NCI-H446 (cell line): ENCODE measurements at places on chromosomes 12 and 14.

DNA sequence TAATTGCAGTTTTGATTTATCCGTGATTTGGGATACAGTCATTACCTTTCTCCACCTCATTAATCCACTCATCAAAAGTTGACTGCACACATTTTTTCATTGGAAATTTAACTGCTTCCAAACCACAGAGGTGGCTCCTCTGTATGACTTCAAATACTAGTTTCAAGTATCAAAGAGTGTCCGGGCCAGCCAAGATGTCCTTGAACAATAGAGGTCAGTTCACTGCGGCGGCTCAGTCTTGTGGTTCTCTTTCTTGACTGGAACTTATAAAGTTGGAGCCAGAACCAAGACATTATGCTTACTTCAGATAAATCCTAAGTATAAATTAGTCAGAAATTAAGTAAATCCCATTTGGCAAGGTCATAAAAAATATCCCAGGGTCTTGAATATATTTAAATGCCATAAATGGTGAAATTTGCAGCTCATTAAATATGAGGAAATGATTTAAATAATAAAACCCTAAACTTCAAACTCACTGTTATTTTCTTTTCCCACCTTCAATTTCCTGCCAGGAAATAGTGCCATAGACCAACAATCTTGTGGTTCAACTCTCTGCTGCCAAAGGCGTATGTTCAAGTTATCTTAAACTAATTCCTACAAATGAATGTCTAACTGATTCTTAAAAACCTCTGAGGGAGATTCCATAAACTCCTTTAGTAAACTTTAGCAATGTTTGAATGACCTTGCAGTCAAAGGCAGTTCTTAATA is 360.8 kb downstream of the AEBP2 start:
- no peak for DNase-seq

GRCh38 chr12:40192704-40193255 is 32.0 kb upstream of the LRRK2 start:
- DNase-seq: no peak

GRCh38 chr14:68568907-68569897 is 223.7 kb downstream of the ZFP36L1 start:
- DNase-seq: no peak

DNA sequence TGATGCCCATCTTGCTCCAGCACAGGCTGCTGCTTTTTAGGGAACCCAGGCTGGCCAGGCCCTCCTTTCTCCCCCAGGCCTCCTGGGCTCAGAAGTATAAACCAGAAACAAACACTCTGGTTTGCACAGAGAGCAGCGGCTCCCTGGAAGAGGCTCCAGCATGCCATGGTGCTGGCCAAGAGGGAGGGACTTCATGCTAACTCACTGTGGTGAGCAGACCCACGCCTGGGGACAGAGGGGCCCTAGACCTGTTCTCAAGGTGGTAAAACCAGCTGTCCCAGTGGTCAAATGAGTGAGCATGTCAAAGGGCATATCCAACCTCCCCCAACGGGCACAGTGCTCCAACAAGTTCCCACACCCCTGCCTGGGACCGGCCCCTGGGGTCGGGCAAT is 15.5 kb downstream of the BCL11B start:
- no peak for DNase-seq

DNA sequence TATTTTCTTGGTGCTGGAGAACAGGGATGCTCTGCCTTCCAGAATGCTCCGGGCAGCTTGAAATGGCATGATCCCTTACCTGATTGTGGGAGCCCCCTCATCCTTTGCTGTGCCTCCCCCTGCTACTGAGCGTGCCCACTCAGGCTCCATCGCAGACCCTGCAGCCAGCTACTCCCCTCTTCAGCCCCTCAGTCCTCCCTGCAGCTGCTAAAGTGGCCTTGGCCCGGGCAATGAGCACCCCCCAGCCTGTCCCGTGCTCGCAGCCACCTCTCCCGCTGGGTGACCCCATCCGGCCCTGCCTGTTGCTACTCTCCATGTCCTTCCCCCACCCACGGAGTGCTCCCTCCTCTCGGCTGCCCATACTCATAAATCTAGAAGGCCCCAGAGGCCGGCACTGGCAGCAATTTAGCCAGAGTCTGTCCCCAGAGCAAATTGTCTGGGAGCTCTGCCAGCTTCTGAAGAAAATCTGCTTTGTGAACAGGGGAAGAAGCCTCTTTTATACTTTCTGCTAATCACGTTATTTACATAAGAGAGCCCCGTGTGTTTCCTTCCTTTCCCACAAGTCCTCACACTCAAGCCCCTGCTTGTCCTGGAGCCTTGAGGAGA is 143.7 kb upstream of the FRMD6 start:
- peak; percentile 96 for DNase-seq

DNA sequence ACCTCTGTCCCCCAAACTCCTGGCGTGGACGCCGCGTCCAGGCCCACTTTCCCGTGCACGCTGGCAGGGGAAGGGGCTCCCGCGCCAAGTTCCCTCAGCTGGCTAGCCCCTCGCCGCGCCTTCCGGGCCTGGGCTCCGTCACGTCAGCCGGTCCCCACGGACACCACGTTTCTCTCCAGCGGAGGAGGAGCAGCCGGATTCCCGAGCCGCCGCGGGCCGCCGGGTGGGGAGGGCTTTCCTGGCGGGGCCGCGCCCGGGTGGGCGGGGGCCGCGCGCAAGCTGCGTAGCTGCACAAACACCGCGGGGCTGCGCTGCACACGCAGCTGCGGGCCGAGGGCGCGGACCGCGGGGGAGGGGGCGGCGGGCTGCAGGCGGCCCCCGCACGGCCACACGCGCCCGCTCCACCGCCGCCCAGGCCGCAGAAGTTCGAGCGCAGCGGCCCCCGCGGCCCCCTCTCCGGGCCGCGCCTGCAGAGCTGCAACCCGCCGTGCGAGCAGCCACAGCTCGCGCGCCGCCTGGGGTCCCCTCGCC is 45.1 kb upstream of the PNMA1 start:
- DNase-seq: peak; percentile 30

DNA sequence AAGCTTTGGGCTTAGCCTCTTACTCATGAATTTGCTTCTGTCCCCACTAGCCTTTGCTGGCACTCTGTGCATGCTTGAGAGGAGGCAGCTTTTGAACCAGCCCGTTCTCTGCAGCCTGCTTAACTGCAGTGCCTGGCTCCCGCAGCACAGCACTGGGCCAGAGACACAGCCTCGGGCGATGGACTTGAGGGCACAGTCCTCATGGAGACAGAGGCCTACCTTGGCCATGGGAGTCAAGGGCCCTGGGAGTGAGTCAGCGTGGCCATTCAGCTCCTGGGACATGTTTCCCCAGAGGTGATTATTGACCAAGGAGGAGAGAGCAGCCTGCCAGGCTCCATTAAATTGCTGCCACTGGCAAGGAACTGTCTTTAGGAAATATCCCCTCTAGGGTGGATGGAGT is 93.5 kb downstream of the SMOC1 start:
- no peak for DNase-seq

GRCh38 chr12:124740691-124741137 is 123.0 kb downstream of the SCARB1 start:
- no peak for DNase-seq

DNA sequence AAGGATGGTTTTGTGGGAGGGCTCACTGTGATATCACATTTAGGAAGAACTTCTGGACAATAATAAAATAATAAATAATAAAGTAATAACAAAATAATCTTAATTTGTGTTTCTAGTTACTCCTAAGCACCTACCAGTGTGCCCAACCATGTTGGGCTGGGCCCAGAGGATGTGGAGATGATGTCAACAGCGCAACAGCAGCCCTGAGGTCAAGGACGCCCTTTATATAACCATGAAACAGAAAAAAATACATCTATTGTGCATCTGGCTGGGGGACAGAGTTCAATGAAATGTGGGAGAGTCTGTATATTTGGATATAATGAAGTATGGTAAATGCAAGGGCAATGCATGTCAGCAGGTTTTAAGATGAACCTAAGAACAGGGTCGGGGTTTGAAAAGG is 552.8 kb downstream of the VRK1 start:
- no peak for DNase-seq

GRCh38 chr14:71290301-71290700 is 383.0 kb downstream of the PCNX1 start:
- no peak for DNase-seq

DNA sequence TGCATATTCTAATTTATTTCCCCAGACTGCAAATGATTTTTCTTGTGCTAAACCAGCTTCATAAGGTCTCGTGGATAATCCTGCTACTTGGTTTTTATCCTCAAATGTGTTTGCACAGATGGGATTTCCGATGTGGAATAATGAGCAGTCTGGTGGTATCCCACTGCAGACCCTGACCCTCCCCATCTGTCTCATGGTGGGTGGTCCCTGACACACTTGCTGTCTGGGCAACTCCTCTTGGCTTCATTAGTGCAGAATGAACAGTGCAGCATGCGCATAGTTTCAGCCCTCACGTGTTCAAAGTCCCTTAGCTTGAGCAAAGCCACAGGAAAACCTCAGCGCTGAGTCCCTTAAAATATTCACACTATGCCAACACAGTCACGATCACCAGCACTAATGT is 996.5 kb downstream of the AACS start:
- no peak for DNase-seq

GRCh38 chr12:57258977-57259970 is 8.3 kb upstream of the STAC3 start:
- DNase-seq: no peak

DNA sequence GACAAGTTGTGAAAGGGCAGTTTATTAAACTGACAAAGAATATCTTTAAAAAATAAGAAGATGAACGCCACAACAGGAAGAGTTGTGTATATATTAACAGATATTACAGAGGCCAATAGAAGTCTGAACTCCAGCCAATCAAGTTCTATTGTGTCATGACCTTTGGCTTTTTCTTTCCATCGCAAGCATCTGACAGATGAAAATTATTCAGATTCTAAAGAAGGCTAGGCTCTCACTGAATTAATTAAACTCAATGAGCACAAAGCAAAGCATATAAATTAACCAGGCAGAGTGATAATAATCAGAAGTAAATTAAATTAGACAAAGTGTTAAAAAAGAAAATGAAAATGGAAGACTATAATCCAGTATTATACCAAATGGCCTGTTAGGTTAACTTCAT is 62.0 kb upstream of the PYGL start:
- DNase-seq: no peak

DNA sequence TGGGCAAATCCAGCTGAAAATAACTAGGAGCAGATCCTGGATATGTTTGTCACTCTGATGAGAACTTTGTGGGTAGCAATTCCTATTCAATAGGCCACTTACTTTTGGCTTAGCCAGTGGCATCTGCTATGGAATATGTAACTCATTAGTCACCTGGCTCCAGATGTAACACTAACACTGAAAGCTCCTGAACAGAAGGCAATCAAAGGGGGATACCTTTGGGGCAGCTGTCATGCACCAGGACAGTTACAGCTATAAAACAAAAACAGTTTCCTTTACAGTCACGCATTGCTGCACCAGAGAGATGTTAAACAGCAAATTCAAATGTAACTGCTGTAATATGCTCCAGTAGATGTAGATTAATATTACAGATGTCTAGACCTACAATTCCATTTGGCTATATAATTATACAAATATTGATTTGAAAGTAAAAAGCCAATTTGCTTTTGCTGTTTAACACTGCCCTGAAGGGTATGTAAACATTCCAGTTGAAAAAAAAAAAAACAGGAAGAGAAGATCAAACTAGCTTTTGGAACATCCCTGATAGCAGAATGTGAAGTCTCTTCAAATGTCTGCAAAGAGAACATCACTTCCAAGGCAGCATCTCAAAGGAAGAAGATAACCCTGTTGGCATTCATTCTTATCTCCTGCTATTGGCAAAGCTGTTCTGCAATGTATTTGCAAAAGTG is 18.4 kb downstream of the RACGAP1 start:
- DNase-seq: no peak

DNA sequence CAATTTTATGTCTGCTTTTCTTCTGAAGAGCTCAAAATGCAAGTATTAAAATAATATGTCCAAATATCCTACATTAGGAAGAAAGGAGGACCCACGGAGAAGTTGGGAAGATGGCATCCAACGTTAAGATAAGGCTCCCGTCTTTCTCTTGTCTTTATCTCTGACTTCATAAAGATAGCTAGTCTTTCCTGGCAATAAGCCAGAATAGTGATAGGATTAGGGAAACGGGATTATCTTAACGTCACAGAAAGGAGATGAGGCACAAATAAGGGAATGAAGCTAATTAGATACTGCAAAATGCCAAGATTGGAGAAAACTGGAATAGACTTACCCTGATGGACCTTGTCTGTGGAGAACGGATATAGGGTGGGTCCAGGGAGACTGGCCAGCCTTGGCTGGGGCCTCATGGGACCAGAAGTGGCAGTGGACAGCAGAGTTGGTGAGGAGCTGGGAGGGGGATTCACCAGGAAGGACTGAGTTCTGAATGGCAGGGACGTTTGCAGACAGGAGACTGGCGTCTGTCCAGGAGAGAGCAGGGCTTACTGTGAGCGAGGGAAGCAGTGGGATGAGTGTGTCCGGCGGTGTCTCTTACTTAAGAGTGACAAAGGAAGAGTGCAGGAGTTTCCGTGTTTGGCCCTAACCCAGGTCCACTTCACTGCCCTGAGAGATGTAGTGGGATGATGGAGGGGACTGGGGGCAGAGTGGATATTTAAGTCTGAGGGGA is 119.9 kb downstream of the CACNA1C start:
- peak; percentile 37 for DNase-seq

GRCh38 chr12:4030929-4031702 is 157.9 kb upstream of the PARP11 start:
- no peak for DNase-seq

DNA sequence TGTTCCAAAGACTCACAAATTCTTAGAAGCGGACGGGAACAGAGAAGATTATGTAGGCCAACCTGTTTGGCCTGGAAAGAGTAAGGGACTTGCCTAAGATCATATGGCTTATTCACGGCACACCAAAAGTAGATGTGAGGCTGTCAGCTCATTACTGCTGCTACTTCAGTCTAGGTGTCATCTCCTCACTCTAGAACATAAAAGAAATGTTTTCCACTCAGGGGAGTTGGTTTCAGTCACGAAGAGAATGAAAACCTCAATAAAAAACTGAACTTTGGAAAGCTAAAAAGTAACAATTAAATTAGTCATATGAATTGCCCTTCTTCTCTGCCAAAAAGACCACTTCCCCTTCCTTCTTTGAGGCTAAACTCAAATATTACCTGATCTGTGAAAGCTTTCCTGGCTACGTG is 658 bp upstream of the CEP128 start:
- no peak for DNase-seq

DNA sequence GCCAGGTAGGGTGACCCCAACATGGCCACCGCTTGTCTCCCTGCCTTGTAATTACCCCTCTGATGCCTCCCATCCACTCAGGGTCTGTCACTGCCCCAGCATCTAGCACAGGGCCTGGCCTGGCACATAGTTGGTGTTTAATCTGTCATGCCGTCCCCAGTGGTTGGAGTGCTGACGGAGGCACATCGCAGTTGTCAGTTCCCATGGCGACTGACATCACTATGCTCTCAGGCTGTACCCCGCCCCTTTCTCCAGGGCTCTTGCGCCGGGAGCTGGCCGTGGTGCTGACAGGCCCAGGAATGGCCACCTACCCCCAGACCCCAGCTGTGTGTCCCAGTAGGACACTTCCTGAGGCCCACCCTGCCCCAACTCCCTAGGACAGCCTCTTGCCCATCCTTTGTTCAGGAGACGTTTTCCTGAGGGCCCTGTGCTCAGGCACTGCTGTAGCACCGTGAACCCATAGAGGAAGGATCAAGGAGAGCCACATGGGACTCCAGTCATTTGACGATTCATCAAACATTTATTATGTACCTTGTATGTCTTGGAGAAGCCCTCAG is 23.0 kb downstream of the FAM222A start:
- no peak for DNase-seq
